Stimulated activated CD4-positive, alpha-beta T cell treated with anti-CD3 and anti-CD28 coated beads, Interleukin-4, amount 100 ng/mL, for 4 hours (primary cell): ENCODE measurements at places on chromosomes 5 and 9.

GRCh38 chr5:135030123-135030955 lies 3.7 kb downstream of the PITX1 start:
- no peak for DNase-seq

DNA sequence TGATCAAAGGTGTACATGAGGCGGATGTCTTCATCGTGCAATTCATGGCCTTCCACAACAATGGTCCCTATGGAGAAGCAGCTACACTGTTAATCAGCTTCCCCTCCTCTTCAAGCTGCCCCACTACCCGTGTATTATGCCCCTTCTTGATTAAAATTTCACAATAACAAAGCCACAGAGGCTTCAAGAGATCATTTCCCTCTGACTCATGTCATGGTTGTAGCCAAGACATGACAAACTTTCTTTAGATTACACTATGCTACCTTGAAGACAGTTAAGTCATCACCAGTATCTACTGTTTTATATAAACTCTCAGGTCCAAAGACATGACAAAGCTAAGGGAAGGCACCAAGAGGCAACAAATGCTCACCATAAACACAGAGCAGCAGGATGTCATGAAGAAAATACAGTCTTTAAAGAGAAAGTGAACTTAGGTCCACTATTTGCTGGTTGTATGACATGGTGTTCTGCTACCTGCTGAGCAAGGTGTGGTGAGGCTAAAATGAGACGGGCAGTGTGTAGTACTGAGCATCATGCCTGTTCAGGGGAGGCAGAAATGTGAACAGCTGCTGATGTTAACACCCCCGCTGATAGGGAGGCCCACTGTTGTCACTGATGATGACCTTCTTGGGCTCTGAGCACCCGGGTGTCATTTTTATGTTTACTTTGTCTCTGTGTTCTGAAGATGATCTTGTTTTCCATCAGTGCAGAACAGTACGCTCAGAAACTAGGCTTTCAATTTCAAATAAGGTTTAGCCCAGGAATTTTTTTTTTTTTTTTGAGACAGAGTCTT lies 48.3 kb downstream of the IARS1 start:
- no peak for DNase-seq

DNA sequence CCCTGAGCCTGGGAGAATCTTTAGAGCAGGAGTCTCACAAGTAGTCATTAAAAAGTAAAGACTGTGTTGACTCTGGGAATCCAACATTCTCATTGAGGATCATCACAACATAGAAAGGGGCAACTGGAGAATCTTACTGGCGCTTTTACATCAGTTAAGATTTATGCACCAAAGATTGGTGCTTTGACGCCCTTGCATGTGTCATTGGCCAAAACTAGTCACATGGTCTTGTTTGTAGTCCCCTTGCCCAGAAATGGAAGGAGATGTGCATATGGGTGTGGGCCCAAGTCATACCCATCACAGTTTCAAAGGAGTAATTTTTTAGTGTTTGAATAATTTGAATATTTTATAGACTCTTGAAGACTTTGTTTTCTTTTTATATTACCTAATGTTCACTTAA lies 228.2 kb downstream of the PRR16 start:
- no peak for DNase-seq

DNA sequence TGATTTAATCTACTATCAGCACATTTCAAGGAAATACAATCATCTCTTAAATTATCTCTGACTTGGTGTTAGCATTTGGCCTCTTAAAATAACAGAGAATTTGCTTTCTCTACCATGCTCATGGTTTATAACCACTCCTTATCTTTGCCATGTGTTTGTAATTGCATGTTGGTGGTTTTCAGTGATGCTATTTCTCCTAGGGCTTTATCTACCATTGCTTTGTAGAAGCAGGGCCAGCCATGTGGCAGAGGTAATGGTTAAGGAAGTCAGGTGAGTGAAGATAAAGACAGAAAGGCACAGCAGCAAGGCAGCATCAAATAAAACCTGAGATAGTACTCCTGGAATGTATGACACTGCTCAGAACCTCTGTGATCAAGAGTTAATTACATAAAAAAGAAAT lies 206.2 kb downstream of the FER start:
- no peak for DNase-seq

DNA sequence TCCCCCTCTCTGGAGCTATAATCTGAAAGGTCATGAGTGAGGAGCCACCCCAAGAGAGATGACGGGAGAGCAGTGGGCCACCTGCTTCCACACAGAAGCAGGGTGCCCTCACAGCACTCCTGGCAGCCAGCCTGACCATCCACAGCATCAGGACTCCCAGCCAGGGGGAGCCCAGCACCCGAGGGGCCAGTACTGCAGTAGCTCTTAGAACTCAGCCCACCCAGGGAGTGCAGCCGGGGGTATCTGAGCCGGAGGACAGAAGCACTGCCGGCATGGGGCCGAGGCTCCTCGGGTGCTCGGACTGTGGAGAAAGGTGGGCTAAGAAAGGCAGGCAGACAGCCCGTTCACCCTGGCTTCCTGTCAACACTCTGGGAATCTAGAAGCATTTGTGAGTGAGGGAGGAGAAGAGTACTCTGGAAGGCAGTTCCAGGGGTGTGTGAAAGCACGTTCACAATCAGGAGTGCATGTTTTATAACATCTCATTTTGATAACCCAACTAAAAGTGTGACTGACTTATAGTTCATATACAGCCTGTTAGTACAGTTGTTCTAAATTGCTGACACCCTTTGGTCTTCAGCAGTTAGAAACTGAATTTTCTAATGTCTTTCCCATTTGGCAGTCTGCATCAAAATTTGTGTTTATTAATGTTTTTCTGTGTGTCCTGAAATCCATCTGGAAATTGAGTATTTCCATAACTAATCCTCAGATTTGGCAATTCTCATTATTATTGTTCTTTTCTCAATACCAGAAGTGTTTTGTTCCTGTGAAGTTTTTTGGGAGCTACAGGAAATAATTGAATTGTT lies 25.9 kb upstream of the ASPN start:
- no peak for DNase-seq

DNA sequence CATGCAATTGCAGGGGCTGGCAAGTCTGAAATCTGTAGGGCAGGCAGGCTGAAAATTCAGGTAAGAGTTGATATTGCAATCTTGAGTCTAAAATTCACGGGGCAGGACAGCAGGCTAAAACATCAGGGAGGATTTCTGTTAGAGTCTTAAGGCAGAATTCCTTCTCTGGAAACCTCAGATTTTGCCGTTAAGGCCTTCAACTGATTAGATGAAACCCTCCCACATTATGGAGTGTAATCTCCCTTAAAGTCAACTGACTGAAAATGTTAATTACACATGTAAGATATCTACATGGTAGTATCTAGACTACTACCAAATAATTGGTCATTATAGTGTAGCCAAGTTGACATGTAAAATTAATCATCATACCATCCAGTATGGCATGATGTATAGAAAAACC lies 3.1 kb upstream of the ZNF169 start:
- DNase-seq = no peak

GRCh38 chr5:53029608-53030007 lies 40.5 kb downstream of the ITGA2 start:
- DNase-seq = no peak

DNA sequence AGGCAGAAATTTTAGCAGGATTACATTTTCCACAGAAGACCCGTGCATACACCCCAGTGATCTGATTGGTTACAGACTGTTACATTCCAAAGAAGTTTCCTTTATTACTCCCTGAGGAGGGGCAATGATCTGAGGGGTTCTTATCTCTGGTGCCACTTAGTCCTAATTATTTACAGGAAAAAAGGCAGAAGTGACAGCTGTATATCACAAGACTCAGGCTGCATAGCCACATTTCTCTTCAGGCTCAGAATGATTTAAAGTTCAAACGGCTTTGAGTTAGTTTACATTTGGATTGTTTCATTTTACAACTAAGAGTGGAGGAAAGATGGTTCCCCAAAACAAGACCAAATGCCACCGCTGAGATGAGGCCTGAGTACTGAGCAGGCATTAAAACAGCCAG lies 17.3 kb downstream of the NAIF1 start:
- no peak for DNase-seq

DNA sequence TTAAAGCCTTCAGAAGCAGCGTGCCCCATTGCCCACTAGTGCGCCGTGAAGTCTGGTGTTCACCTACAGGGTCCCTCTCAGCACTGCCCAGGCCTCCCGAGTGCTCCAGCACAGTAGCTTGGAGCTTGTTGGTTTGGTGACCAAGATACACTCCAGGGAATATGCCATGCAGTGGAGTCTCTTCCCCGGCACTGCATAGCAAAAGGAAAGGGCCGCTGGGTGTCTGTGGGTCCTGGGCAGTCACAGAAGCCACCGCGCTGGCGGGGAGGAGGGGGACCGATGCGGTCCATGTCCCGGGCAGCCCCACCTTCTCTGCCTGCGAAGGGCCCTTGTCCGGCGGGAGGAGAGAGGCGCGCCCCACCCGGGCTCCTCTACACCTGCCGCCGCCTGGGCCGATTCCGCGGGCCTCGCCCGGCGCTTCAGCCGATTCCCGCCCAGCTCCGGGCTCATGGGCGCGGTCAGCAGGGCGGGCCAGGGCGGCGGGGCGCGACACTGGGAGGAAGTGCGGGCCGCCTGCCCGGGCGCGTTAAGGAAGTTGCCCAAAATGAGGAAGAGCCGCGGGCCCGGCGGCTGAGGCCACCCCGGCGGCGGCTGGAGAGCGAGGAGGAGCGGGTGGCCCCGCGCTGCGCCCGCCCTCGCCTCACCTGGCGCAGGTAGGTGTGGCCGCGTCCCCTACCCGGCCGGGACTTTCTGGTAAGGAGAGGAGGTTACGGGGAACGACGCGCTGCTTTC lies at the start of gene SYK:
SYK (plus strand) TSS at position 579 of the 732 bp plus-strand sequence. CDS start 42,080 bp downstream, outside the sequence.
- DNase-seq = no peak

DNA sequence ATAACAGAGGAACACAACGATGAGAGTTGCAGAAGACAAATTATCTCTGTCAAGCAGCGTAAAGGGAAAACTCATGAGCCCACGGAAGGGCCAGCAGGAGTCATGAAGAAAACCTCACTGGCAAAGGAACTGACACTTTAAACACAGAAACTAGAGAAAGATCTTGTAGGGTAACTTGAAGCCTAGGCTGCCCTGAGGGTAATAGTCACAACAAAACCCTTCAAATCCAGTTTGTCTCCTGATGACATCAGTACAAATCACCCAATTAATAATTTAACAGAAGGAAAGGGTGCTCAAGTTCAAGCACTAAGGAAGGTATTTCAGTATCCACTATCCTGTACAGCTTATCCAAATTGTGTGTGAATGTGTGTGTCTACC lies 549.1 kb downstream of the MTRR start:
- DNase-seq = no peak
